ENCODE measurements at places on chromosomes 12 and 14.

DNA sequence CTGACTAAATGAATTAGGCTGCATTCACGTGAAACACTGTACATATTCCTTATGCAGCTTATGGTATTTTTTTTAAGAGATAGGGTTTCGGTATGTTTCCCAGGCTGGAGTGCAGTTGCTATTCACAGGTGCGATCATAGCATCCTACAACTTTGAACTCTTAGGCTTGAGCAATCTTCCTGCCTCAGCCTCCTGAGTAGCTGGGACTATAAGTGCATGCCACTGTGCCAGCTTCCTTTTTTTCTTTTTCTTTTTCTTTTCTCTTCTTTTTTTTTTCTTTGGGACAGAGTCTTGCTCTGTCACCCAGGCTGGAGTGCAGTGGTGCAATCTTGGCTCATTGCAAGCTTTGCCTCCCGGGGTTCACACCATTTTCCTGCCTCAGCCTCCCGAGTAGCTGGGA lies 35.8 kb upstream of the SPPL3 start:
- DNase-seq: no peak

- no peak for DNase-seq
Measured at GRCh38 chr12:75196408-75196807, 13.2 kb downstream of the KCNC2 start.

DNA sequence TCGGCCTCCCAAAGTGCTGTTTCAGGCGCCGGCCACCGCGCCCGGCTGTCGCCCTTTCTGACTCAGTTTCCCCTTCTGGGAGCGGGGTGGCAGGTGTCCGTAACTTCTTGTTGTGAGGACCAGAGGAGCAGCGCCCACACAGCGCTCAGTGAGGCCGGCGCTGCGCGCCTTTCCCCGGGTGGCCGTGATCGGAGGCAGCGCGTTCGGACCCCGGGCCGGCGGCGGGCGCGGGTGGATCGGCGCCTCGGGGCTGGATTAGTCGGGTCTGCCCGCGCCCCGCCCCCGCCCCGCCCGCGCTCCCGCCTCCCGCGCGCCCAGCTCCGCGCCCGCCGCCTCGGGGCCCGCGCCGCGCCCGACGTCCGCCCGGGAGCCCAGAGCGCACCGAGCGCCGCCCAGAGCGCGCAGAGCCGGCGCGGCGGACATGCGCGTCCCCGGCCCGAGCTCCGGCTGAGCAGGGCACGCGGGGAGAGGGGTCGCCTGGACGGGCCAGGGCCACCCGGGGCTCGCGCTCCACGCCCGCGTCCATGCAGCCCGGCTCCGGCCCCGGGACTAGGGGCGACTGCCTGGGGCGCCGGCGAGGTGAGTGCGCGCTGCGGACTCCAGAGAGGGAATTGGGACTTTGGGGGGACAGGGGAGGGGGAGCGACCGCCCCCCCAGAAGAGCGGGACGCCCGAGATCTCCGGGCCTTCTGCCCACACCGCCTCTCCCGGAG lies 50.6 kb downstream of the LRCOL1 start:
- DNase-seq: no peak

DNA sequence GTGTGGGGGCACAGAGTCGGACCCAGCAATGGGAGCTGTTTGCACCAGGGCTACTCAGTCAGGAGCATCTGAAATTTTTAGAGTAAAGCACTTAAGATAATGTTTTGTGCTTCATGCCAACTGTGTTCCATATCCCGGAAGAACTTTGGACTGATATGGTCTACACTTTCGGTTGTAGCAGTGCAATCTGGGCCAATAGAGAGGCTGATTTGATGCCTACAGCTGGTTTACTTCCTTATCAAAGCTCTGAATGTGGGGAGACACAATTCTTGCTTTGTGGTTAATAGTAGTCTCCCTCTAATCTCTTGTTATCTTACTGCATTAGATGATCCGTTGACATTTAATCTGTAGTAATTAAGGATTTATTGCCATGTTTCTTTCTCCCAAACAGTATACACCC lies 7.8 kb upstream of the VDR start:
- no peak for DNase-seq

DNA sequence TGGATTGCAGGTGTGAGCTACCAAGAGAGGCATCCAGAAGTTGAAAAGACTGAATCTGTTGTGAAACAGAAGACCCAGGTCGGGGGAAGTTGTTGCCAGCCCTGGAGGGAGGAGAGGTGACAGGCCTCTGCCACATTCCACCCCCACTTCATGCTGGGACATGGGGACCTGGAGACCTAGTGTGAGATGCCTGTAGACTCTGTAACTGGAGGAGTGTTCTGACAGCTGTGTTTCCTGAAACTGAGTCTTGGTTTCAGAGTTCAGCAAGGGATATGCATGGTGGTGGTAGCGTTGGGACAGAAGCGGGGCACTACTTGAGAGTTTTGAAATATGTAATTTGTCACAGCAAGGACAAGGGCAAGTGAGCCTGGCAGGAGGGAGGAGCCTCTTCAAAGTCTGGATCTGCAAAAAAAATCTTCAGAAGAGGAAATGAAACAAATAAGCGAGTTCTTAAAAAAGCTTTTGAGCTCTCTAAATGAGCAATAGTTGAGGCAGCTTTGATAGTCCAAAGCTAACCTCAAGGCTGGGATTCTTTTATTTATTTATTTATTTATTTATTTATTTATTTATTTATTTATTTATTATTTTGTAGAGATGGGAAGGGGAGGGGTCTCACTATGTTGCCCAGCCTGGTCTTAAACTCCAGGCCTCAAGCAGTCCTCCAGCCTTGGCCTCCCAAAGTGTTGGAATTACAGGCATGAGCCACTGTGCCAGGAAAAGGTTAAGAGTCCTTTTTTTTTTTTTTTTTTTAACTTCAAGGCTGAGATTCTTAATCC lies 58.9 kb upstream of the EEA1 start:
- peak; percentile 53 for DNase-seq

DNA sequence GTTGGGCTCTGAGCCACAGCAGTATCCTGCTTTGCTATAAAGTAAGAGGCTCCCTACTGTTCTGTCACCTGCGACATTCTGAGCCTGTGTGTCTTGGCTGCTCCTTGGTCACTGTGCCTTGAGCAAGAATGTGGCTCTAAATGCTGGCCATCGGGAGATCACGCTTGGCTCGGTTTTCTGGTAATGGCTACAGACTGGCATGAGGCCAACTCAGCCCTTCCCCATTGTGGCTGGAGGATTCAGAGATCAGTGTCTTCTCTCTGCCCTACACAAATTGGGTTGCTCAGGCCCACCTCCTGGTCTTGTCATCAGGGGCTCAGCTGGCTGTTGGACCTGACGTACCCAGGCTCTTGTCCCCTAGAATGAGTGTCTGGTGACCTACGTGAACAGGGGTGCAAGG lies 94.5 kb downstream of the PLXNC1 start:
- peak; percentile 63 for DNase-seq

DNA sequence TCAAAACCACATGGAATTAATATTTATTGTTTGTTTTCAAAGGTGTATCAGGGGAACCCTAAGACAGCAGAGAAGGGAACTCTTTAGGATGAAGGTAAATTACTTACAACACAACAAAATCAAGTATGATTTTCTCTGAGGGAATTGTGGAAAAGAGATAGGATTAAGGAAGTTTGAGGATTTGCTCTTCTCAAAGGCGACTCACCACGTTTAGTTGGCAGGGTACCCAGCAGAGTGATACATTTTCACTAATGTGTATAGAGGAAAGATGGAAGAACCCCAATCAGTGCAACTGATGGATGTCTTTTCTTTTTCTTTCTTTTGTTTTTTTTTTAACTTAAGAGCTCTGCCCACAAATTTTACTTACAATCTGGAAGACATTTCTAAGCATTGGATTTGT lies 499.2 kb downstream of the CCER1 start:
- no peak for DNase-seq

DNA sequence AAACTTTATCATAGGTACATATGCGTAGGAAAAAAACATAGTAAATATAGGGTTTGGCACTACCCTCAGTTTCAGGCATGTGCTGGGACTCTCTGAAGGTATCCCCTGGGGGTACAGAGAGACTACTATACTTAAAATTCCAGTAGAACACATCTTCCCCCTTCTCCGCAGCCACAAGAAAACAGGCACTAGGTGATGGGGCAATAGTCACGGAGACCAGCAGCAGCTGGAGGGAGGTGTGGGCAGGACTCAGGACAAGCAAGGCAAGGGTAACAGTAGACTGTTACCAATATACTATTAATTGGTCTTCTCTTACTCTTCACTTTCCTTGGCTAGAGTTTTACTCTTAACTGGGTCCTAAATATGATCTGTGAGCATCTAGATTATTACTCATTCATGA lies 4.6 kb upstream of the PAPOLA start:
- DNase-seq: no peak

DNA sequence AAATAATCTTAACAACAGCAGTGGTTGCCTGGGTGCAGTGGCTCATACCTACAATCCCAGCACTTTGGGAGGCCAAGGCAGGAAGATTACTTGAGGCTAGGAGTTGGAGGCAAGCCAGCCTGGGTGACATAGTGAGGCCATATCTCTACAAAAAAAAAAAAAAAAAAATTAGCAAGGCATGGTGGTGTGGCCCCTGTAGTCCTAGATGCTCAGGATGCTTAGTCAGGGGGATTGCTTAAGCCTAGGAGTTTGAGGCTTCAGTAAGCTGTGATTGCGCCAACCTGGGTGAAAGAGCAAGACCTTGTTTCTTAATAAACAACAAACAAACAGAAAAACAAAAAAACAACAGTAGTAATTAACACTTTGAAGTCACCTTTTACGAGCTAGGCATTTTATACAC lies 642 bp upstream of the ACSM4 start:
- no peak for DNase-seq

GRCh38 chr12:92735131-92735721 lies 32.4 kb downstream of the PLEKHG7 start:
- DNase-seq: no peak

DNA sequence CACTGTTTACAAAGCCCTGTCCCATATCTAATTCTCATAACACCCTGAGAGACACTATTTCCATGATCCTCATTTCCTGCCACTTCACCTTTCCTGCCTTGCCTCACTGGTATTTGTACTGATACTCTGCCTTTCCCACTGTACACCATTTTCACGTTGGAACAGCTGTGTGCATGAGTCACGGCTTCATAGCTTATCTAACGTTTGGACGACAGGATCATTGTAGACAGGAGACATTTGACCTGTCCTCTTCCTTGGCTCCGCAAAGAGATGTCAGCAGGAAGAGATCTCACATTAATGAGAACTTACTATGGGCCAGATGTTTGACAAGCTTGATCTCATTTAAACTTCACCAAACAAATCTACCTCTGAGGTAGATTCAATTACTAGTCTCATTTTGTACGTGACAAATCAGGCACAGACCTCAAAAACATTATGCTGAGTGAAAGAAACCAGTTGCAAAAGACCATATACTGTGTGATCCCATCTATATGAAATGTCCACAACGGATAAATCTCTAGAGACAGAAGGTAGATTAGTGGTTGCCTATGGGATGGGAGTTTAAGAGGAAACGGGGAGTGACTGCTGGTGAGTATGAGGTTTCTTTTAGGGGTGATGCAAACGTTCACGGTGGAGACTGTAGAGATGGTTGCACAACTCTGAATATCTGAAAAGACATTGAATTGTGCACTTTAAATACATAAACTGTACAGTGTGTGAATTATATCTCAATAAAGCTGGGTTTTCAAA lies 71.2 kb downstream of the KCNK13 start:
- no peak for DNase-seq

DNA sequence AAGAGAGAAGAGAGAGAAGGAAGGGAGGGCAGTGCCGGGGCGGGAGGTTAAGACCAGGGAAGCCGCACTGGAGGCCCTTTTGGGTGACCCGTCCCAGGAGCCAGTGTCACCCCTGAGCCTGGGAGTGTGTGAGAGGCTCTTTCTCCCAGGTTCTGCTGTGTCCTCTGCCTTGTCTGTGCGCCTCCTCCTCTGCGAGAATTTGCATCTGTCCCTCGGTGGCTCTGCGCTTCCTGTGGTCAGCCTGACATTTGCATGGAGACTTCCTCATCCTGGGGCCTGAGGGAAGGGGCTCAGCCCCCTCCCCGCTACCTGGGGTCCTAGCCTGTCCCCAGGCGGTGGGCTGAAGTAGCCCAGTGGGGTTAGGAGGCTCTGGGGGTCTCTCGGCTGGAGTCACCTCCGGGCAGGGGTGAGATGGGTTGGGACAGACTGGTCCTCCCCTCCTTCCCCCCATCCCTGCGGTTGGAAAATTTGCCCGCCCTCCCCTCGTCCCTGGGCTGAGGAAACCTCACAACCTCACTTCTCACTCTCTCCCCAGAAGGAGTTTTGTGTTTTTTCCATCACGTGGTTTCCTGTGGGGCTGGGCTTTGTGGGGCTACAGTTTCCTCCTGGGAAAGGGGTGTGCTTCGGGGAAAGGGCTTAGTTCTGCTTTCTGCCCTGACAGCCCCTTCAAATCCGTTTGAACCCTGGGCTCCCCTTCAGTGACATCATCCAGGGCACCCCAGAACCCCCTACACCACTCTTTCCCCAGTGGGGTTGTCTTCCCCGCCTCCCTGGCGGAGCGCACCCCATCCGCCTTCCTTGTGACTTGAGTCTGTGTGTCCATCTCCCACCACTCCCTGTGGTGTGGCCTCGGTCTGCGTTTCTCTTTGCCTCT lies 2.5 kb downstream of the PTPN6 start:
- peak; percentile 48 for DNase-seq

GRCh38 chr12:91127751-91128150 lies 16.5 kb upstream of the LUM start:
- no peak for DNase-seq

DNA sequence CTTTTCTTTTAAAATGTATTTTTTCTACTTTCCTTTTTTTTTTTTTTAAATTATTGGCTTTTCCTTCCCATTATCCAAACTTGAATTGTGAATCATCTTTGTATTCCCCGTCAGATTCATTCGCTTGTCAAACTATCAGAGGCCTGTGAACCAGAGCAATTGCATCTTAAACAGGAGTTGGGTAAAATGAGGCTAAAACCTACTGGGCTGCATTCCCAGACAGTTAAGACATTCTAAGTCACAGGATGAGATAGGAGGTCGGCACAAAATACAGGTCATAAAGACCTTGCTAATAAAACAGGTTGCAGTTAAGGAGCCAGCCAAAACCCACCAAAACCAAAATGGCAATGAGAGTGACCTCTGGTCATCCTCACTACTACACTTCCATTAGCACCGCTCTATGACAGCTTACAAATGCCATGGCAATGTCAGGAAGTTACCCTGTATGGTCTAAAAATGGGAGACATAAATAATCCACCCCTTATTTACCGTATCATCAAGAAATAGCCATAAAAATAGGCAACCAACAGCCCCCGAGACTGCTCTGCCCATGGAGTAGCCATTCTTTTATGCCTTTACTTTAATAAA lies 19.9 kb downstream of the FUT8 start:
- DNase-seq: no peak

- no peak for DNase-seq
Measured at GRCh38 chr14:55938249-55938791, 179.9 kb upstream of the PELI2 start.

All from right cardiac atrium (tissue), 5 donors.